ENCODE measurements at places on chromosomes 7 and 10.

- DNase-seq: no peak
Observed at GRCh38 chr10:121152935-121153334, 301.8 kb downstream of the WDR11 start.

- DNase-seq: no peak
Observed at GRCh38 chr7:43469051-43469450, 113.9 kb upstream of the STK17A start.

- DNase-seq: no peak
Observed at GRCh38 chr10:32050177-32050576, 6.0 kb downstream of the KIF5B start.

GRCh38 chr7:78111386-78111785 lies 312.8 kb downstream of the PHTF2 start:
- DNase-seq: no peak

- DNase-seq: no peak
Observed at GRCh38 chr10:103553743-103554487, 60.4 kb downstream of the NEURL1 start.

DNA sequence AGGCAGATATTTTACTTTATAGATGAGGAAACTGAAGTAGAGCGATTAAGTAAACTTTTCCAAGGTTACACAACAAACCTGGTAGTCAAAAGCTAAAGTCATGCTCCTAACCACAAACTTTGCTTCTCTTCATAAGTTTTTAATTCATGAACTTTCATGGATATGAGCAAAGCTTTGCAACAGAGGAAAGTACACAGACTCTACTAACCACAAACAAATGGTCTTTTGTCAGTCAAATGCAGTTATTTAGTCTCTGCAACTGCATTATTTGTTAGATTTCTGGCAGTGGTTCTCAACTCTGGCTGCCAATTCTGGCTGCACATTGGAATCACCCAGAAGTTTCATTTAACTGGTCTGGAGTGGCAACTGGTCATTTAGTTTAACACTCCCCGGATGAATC lies 140.6 kb upstream of the TMEM168 start:
- DNase-seq: no peak

DNA sequence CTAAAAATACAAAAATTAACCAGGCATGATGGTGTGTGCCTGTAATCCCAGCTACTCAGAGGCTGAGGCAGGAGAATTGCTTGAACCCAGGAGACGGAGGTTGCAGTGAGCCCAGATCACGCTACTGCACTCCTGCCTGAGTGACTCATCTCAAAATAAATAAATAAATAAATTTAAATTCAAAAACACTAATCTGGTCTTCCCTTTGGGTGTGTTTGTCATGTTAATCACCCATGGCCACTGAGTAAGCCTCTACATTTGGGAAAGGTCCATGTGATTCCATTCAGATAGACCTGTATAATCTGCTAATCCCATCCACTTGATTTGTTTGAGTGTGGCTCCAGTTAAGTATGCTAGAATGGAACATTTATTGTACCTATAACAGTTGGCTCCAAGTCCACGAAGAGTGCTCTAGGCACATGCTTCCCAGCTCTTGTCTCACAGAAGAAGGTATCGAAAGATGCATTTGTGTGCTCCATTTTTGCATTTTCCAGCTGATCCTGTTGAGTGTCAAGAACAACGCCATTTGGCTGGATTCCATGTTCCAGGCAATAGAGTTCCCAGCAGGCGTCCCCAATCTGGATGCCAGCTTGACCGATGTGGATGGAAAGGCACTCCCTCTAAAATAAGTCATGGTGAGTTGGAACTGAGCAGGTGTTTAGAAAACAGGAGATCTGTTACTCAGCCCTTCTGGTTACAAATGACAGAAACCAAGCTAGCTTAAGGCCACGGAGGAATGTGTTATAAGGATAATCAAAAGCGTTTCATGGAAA lies 4.0 kb downstream of the TUBAL3 start:
- no peak for DNase-seq

All from central memory CD4-positive, alpha-beta T cell (primary cell).